ENCODE measurements at places on chromosomes 13 and 19.

DNA sequence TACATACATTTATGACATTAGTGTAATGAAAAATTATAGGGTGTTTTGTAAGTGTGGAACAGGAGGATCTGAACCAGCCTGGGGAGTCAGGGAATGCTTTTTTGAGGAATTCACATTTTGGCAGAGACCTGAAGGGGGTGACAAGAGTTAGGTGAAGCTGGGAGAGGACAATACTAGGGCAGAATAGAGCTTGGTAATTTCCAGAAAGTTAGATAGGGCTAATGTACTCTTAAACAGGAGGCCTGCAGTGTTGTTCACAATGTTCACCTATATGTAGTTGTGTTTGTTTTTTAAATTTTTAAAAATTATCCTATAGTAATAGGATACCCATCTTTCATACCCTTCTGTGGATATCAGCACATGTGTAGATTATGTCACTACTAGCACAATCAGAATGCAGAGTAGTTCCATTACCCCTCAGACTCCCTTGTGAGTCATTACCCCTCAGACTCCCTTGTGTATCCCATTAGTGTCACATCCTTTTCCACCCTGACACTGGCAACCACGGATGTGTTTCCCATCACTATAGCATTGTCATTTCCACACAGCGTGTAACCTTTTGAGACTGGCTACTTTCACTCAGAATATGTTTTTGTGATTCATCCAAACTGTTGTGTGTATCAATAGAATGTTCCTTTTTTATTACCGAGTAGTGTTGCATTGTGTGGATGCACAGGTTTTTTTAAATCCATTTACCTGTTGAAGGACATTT is 43.1 kb downstream of the PCCA start:
- DNase-seq: peak; percentile 54

- no peak for DNase-seq
Observed at GRCh38 chr19:44576843-44577565, 36.4 kb upstream of the IGSF23 start.

- DNase-seq: no peak
Observed at GRCh38 chr13:46519182-46519581, 33.8 kb upstream of the LRCH1 start.

DNA sequence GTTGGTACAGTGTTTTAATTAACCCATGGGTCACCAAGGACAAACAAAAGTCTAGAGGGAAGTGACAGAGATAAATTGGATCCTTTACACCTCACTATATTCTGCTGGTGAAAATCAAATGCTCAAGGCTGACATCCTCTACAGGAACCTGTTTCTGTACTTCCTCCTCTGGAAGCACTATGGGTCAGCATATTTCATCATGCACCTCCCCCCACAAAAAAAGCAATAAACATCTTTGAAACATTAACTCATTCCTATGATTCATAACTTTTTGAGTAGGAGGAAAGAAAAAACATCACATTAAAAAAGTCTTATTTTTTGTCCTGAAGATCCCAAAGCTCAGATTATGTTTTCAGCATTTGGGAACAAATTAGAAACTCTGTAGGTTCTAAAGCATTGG is 588.3 kb upstream of the SGCG start:
- no peak for DNase-seq

DNA sequence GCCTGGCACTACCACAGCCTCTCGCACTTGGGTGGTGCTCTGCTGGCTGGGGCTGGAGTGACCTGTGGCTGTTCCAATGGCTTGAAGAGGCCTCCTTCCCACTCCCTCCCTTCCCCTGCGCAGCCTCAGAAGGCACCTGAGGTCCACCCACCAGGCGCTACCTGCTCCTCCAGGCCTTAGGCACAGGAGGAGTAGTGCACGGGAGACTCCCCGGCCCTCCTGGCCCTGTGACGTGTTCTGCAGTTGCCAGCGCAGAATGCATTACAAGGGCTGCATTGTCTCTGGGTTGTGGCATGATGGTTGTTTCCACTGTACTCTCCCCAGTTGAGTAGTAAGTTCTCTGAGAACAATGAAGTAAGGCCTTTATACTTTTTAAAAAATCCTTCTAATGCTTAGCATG is 128.6 kb downstream of the TEX29 start:
- no peak for DNase-seq

GRCh38 chr13:41590122-41590521 is 132.8 kb downstream of the RGCC start:
- no peak for DNase-seq

DNA sequence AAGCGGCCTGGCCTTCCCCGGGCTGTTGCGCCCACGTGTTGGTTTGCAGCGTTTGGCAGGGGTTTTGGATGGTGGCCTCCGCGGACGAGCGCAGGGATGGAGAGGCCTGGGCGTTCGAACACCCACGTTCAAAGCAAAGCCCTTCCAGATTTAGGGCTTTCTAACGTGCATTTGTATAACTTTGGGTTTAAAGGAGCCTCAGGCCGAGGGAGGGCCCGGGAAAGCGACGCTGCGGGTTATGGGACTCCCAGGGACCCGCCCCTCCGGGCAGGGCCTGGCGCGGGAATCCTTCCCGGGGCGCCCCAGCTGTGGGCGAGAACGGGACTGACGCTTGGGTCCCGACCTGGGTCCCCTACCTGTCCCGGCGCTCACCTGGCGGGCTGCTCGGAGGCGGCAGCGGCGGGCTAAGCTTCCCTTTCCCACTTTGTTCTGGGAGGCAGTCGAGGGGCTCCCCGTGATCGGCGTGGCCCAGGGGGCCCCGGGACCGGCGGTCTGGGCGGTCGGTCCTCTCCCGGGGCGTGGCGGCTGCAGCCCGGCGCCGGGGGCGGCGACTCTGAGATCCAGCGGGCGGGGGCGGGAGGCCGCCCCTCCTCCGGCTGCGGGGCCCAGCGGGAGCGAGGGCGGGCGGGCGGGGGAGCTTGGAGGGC is at the start of gene FBXO17:
Gene FBXO17 (minus strand): TSS at position 529 of the 647 bp plus-strand sequence. CDS start 25,423 bp downstream, outside the sequence.
- peak; percentile 17 for DNase-seq

DNA sequence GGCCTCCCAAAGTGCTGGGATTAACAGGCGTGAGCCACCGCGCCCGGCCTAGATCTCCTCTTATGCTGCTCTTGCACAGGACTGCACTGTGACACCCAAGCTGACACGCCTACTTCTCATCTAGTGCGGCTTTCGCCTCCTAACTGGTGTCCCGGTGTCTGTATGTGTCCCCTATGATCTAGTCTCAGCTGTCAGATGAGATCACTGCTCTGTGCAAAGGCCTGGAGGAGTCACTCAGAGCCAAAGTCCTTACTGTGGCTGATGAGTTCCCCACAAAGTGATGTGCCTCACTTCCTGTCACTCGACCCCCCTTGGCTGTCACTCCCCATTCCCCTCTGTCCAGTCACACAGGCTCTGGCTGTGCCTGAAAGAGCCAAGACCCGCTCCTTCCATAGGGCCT is 2.5 kb downstream of the ZNF556 start:
- no peak for DNase-seq

DNA sequence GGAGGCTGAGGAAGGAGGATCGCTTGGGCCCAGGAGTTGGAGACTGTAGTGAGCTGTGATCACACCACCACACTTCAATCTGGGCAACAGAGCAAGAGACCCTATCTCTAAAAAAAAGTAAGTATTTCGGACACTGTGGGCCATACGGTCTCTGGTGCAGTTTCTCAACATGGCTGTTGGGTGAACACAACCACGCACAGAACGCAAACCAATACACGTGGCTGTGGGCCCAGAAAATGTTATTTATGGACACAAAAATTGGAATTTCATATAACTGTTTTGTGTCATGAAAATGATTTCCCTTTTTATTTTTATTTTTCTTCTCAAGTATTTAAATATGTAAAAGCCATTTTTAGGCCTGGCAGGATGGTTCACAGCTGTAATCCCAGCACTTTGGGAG is 19.5 kb downstream of the LDLR start:
- no peak for DNase-seq

- no peak for DNase-seq
Observed at GRCh38 chr13:28469316-28469715, 25.6 kb downstream of the FLT1 start.

- DNase-seq: no peak
Observed at GRCh38 chr19:31648347-31648746, 299.1 kb upstream of the TSHZ3 start.

DNA sequence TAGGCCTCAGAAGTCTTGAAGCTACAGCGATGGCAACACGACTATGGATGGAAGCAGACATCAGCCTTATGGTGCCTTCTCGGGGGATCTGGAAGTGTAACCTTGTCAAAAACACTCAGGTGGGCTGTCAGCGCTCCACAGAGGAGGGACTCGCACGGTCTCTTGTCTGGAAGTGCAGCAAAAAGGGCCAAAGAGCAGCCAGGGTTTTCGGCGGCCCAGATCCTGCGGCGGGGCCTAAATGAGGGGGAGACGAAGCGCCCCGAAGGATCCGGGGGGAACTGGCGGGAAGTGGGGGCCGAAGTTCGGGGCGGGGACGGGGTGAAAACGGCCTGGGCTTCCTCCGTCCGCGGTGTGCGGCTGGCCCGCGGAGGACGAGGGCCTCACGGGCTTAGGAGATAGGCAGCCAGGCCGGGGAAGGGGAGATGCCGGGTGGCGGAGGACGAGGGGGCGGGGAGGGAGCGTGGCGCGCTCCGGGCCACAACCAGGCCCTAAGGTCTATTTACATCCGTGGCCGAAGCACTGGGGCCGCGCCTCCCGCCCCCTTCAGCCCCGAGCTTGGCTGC is 637 bp downstream of the RANBP3 start:
- no peak for DNase-seq

GRCh38 chr13:97429681-97430081 is 4.3 kb upstream of the RAP2A start:
- DNase-seq: no peak

DNA sequence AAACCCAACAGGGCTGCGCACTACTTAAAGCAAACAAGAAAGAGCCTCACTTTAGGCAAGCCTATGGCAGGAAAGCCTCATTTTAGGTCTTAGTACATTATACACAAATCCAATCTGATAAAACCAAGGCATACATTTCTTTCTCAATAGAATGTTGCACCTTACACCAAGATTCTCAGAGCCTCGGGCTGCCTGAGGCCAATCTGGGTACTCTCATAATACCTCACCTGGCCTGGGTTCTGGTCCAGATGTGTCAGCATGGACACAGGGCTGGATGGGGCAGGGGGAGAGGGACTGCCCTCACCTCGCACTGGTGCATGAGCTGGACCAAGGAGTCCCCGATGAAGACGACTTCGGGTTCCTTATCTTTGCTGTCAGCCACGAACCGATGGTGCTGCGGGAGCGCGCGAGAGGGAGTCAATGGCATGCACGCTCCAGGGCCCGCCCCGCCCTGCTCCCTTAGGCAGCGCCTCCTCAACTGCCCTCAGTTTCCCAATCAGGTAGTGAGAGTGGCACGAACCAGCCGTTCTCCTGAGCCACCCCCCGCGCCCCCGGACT is at the start of gene PRR19:
Gene PRR19 (plus strand): TSS at position 487 of the 558 bp plus-strand sequence. CDS start 7,453 bp downstream, outside the sequence.
- DNase-seq: no peak

DNA sequence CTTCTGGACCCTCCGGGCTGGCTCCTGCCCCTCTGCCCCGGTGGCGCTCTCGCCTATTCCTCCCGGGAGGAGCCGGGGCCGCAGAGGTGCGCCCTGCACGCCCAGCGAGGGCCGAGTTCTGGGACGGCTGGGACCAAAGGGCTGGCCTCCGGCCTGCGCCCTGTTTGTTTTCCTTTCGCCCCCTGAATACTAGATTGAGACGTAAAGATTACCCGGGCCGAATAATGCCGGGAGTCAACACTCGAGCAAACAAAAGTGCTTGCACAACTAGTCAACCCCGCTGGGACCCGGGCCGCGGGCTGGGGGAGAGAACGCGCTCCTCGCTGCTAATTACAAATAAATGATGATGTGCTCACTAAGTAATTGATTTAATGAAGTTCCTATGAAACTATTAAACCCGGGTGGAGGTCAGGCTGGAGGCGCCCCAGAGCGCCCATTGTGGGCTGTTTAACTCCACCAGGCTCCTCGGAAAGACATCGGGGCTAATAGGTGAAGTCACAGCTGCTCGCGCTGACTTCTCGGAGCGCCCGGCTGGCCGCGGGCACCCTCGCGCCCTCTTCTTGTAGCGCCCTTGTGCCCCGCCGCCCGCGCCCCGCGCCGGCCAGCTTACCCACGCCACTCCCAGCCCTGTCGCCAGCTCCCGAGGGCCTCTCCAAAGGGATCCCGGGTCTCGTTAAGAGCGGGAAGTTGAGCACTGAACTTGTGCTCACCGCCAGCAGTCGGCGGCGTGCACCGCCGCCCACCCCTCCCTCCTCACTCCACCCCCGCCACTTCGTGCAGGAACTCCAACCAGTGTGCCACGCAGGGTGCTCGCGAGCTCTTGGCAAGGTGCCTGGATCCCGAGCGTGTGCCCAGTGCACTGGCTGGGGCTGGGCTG is 14.9 kb downstream of the ZIC5 start:
- DNase-seq: no peak

GRCh38 chr19:56101746-56102535 is 19.2 kb downstream of the ZNF787 start:
- no peak for DNase-seq

- no peak for DNase-seq
Observed at GRCh38 chr19:29665215-29665825, at the start of gene PLEKHF1. Gene PLEKHF1, plus strand, starts transcription at chr19:29665461. Its CDS starts 8,379 bp downstream, at chr19:29673840.
